ENCODE measurements at places on chromosomes 6 and 20.

- DNase-seq: no peak
Measured at GRCh38 chr20:41076776-41077175, 48.2 kb downstream of the TOP1 start.

DNA sequence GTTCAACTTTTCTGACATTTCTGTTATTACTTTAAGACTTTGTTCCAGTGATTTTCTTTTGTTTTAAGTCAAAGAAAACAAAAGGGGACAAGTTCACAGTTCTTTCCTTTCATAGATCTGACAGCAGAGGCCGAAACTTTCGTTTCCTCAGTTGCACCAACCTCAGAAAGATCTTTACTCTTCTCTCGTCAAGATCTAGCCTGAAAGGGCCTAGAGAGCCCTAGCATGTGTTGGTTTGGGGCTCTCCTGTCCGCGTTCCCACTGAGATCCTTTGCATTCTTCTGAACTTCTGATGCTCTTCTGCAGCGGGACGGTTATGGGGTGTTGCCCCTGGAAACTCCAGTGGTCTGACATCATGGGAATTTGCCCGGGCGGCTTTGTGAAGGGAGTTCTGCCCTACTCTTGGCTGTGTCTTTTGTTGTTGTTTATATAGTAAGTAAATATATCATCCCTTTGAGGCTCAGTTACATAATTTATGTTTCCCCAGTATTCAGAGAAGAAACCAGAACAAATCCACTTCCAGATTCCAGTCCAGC, 129.1 kb downstream of the SASH1 start:
- DNase-seq: no peak

- DNase-seq: no peak
Measured at GRCh38 chr20:48267860-48268633, 482.8 kb upstream of the SULF2 start.

DNA sequence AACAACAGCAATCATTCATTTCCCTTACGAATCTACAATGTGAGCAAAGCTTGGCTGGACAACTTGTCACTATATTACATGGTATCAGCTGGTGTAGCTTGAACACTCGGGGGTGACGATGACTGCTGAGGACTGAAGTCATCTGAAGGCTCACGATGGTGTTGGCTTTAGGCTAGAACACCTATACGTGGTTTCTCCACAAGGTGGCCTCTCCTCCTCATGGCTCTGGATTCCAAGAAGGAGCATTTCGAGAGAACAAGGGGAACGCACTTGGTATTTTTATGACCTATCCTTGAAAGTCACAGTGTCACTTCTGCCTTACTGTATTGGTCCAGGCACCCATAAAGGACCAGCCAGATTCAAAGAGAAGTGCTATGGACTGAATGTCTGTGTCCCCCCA, 37.5 kb upstream of the ADGRF1 start:
- no peak for DNase-seq
